SJCRH30 (cell line): ENCODE measurements at places on chromosomes 5 and 9.

GRCh38 chr5:139664727-139665351 is 16.7 kb downstream of the CXXC5 start:
- DNase-seq, result no peak

- no peak for DNase-seq
Measured at GRCh38 chr5:125410537-125411070, 664.2 kb upstream of the ZNF608 start.

GRCh38 chr9:34179213-34180136 is 632 bp downstream of the UBAP1 start:
- peak; percentile 76 for DNase-seq

- no peak for DNase-seq
Measured at GRCh38 chr5:107455111-107455544, 215.6 kb downstream of the EFNA5 start.

- DNase-seq, result no peak
Measured at GRCh38 chr5:157045601-157046000, 13.3 kb downstream of the HAVCR1 start.

DNA sequence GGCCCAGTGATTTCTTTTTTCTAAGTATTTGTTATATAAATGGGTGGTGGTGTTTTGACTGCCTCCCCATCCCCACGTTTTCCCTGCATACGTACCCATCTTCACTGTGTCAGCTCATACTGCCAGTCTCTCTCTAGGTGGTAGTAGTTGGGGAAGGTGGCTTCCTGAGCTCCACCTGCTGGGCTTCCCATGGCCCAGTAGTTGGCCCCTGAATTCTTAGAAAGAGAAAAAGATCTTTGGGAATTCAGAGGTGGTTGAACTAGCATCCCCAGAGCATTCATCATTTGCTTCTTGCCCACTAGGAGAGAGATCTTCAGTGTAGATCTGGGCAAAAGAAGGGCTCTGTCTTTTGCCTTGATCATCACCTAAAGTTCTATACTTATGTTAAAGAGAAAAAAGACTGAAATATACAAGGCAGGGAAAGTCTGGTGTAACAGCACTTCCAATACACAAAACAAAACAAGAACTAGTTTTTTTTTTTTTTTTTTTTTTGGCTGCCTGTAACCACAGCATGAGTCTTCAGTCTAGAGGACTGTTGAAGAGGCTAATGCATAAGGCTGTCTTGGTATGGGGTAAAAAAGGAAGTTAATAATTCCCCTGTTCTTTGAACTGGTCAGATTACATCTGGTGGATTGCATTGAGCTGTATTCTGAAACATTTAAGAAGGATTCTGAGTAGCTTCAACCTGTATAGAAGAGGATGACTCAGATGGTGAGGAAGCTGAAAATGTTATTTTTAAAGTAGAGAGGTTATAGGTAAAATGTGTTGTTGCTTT is 128.7 kb downstream of the ATG10 start:
- DNase-seq, result no peak

DNA sequence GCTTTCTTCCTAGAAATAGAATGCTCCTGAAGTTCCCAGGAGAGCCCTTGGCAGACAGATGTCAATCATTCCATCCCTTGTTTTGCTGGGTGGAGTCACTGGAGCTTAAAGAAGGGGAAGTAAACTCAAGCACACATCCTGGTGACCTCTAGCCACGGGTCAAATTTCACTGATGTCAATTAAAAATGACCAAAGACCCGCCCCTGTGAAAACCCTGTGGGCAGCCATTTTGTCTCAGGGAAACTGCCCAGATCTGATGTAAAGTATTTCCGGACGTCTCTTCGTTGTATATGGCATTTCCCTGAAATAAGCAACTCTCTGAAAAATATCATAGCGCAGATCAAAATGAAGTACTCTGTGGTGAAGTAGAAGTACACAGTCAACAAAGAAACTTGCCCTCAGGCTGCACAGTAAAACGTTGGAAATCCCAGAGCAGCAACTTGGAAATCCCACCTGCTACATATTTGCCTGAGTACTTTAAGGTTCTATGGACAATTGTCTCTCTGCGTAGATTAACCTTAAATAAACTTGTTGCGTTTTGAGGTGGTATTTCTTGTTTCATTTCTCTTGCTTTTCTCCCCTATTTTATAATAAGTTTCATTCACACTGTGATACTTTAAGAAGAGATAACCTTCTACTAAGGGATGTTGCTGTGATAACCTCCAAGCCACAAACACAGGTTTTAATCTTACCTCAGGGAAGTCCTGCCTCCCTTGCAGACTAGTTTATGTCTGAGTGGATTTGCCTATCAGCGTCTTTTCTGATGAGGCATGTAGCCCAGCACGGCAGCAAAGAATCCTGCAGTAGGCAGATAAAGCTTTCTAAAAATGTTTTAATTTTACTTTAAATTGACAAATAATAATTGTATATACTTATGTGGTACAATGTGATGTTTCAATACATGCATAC is 60.9 kb upstream of the PIP5K1B start:
- DNase-seq, result no peak
